Fibroblast of the conjunctiva (primary cell): ENCODE measurements at places on chromosomes 5 and 9.
A peak's percentile ranks its signal among the peaks of the same experiment; 100 is the strongest.

DNA sequence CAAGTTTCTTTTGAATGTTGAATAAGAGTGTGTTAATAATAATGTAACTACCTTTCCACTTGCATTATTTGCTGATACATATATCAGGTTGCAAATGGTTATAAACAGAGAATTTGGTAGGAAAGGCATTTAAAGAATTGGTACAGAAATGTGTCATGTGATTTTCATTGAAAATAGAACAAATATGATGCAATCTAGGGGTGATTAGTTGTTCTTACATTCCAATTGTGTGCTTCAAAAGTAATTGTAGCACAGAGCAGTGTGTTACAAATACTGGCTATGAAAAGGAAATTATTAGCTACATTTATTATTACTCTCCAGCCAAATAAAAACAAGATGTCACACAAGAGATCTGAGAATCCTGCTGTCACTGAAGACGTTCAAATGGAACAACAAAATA, 61.8 kb upstream of the PRDM9 start:
- DNase-seq = peak; percentile 2

DNA sequence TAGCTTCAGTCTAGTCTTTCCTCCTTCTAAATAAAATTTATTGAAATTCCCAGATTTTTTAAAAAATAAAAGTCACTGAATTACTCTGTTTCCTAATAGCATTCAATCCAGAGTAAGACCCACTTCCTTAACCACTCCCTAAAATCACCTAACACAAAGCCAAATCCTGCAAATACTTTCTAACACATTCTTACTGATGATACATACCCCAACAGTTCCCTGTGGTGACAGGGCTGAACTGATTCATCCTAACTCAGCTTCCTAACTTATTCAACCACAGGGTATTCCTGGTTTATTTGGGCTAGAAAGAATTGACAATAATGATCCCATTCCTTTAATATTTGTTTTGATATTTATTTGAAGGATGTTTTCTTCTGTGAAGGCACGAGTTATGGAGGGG, 40.7 kb upstream of the ZNF300 start:
- no peak for DNase-seq

DNA sequence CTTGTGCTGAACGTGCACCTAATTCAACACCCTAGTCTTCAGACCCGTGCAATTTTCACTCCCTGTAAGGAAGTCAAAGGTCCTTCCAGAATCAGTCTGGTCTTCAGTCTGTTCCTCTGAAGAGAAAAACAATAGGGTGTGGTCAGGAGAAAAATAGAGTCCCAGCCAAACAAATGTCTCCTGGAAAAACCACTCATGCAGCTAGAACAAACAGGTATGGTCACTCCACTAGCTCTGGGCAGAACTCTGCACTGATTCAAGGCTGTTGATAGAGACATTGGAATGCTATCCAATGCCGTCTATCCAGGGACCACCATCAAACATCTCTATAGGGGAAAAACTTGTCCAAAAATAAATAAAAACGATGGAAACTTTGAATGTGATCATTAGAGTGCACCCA, 81.8 kb upstream of the MAP3K1 start:
- no peak for DNase-seq

DNA sequence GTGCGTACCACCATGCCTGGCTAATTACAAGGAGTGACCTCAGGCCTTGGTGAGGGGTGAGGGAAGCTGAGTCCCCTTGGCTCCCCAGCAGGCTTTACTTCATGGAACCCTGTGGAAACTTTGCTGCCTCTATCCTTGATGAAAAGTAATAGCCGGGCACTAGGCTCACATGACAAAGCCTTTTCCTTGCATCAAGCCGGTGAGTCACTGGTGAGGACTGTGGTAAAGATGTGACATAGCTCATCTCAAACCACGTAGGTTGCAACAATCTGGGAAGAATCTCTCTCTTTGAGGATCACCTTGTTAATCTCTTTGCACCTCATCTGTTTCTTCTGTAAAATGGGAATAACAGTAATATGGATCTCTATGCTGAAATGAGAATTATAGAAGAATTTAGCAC, 116.3 kb upstream of the SLC25A48 start:
- DNase-seq = no peak

DNA sequence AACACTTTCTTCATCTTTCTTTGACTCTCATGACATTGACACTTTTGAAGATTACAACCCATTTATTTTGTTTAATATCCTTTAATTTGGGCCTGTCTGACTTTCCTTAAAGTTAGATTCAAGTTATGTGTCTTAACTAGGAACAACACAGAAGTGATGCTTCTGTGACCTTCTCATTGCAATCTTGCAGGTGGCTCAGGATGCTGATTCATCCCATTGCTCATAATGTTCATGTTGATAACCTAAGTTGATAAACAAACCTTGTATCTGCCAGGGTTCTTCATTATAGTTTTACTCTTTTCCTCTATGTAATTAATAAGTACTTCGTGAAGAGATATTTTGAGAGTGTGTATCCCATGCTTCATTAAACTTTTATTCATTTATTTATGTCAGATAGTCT, 107.2 kb upstream of the SHB start:
- DNase-seq = no peak

GRCh38 chr9:126791406-126792230, 13.2 kb upstream of the ZBTB43 start:
- peak; percentile 89 for DNase-seq

DNA sequence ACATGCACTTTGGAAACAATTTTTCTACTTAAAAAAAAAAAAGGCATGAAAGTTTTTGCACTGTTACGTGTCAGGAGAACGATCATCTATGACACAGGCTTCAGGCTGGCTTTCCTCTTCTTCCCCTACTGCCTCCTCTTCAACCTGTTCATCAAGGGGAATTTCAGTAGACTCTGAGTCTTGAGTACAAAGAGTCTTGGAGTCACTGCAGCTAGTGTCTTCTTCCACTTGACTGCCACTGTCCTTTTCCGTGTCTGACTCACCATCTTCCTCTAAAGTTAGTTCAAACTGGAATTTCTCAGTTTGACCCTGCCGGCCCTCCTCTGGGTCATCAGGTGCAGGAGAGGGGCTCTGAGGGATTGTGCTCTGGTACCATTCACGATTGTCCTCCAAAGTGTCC, 391.7 kb downstream of the RAB3C start:
- DNase-seq = no peak

GRCh38 chr9:21720758-21721157, 81.7 kb upstream of the MTAP start:
- no peak for DNase-seq

GRCh38 chr5:141338538-141339306, at the start of gene PCDHGA2:
Gene PCDHGA2, plus strand, starts transcription at chr5:141338760.
- peak; percentile 23 for DNase-seq

- DNase-seq = no peak
These were observed 252.3 kb downstream of the IZUMO3 start for GRCh38 chr9:24293386-24293785.

DNA sequence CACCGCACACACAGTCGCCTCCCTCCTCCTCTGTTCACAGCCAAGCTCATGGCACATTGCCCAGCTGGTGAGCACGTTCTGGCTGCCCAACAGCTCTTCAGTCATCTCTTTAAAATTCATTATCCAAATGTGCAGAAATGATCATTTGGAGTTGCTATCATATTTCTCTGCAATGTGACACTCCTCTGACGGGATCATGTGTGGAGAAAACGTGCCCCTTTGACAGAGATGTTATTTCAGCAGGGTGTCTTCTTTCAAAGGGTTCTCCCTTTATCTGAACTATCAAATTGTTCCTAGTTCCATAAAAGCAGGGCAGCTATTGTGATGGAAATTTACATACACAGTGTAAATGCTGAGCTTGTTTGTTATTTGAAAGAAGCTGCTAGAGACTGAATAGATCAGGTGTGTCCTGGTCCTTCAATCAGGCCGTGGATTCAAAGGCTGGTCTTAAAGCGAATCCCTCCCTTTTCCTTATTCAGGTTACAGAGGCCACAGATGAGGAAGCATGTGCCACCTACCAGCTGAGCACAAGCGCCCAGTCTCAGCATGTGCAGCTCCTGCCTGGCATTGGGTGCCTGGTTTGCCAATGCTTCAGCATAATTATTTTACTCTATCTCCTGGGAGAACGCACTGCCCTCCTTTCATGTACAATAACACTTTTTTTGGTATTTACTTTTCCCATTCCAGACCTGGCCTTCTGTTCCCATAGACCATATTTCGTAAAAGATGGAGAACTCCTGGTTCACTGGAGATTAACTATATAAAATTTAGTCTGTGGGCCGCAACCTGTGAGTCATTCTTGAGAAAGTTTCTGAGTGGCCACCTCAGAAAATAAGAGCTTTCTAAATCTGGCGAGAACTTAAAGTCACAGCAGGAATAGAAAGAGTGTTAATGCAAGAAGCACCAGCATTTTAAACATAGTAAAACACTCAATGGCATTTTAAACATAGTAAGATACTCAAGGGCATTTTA, 433.7 kb downstream of the ENC1 start:
- peak; percentile 49 for DNase-seq

GRCh38 chr9:106752581-106752980, 110.4 kb upstream of the ZNF462 start:
- DNase-seq = no peak

GRCh38 chr5:180777475-180777874, 25.1 kb downstream of the MGAT1 start:
- no peak for DNase-seq

DNA sequence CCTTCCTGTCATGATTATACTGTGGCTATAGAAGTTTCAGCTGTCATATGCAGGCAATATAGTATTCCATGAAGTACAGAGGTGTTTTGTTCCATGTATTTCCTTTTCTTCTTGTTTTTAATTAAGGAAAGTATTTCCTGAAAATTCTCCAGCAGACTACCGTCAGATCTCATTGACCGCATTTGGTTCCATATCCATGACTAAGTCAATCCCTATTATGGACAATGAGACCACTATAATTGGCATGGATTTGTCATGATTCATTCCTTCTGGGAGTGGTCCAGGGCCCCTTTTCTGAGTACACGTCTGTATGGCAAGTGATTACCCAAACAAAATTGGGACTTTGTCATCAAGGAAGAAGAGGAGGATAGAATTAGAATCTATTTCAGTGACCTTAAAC, 283.2 kb upstream of the CLINT1 start:
- no peak for DNase-seq

DNA sequence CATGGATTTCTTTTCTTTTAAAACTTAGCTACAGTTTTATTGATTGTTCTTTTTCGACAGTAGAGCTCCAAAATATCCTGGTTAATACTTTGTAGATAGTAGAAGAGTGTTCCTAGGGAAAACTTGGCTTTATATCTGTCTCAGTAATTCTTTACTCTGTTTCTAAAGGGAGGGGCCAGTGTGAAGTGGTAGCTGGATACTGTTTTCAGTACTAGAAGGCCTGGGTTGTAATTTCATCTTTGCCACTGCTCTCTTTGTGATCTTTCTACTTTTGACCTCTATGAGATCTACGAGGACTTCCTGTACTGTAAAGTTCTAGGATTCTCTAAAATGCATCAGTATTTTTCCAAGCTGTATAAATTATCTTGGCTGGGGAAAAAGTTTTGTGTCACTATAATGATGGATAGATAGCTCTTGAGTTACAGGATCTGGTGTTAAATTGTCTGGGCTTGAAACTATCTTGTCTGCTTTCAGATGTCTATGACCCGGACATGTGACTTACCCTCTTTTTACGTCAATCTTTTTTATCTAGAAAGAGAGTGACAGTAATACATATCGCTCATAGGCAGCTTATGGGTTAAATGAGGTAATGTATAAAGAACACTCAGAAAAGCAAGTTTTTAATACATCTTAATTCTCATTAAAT, 53.6 kb downstream of the PRR16 start:
- no peak for DNase-seq

DNA sequence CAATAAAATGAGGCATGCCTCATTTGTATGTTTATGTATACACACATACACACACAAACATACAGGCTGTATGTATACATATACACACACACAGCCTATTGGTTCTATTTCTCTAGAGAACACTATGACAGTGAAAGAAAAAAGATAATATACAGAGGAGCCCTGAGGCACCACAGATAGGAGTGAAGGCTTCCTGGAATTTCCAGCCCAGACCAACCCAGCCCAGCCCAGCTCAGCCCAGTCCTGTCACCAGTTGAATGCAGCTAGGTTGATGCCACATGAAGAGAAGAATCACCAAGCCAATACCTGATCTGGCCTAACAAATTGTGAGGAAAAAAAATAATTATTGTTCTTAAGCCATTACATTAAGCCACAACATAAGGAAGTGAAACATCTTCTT, 126.9 kb upstream of the PDE4D start:
- no peak for DNase-seq

- no peak for DNase-seq
These were observed 195.8 kb upstream of the KLF4 start for GRCh38 chr9:107685376-107685775.

- no peak for DNase-seq
These were observed 118.1 kb downstream of the C9orf152 start for GRCh38 chr9:110089681-110090370.

DNA sequence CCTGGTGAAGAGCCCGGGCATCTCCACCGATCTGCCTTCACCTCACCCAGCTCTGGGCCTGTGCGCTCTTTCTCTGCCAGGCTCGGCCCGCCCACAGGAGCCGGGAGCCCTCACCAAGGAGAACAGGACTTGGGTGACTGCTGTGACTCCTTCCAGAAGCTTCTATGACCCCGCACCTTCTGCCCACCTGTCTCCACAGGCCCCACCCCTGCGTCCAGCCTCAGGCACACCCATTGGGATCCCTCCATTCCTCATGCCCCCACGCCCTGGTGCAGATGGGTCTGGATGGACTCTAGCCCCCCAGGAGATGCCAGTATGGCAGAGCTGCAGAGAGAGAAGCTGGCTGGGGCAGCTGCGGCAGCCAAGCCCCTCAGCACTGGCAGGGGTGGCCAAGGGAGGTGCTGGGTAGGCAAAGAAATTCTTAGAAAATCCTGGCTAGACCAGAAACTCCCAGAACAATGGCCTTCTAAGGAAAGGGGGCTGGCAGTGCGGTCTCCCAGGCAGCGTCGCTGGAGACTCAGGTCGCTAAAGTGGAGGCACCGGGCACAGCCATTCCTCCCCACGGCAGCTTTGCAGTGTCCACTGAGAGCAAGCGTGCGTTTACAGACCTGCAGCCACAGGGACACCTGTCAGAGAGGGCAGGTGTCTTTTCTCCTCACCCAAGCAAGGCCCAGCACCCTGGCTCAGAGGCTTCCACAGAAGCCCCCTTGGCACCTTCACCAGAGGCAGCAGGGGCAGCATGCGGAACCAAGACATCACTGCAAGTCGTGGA, 17.3 kb downstream of the LPCAT1 start:
- DNase-seq = no peak

DNA sequence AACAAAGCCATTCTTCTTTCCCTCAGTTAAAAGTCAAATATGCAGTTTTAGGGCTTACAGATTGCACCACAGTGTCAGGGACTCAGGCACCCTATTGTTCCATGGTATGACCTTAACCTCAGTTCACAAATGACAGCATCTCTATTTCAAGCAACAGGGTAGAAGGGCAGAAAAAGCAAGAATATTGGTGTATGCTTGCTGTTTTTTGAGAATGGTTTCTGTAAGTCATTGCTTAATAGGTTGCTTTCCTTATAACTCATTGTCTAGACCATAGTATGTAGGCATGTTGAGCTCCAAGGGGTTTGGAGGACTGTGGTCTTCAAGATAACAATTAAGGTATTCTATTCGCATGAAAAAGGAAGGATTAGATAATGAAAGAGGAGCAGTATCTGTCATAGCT, 183.5 kb upstream of the EDIL3 start:
- no peak for DNase-seq

GRCh38 chr5:175861337-175862130, 9.8 kb upstream of the CPLX2 start:
- DNase-seq = no peak
